ENCODE measurements at places on chromosomes 13 and 19.

GRCh38 chr13:41833201-41833600 is 127.7 kb downstream of the VWA8 start:
- no peak for DNase-seq

- DNase-seq, result no peak
These were observed 5.9 kb upstream of the ZNF254 start for GRCh38 chr19:24081056-24081455.

DNA sequence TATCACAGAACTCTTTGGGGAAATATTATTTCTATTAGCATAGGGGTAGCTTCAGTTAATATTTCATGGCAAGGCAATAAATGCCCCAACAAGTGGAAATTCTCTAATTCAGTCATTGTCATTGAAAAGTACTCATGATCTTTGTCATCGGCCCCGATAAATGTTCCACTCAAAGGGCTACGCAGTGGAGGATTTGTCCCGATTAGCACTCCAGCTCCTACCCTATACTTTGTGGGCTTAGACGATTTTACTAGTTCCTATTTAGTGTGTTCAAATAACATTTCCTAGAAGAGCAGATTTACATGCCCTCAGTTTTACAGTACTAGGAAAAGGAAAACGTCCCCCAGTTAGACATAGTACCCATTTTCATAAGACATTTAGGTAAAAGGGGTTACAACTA is 38.0 kb upstream of the ATP12A start:
- no peak for DNase-seq

GRCh38 chr13:52665325-52665724 is 12.7 kb downstream of the SUGT1 start:
- DNase-seq, result no peak

GRCh38 chr19:4606181-4606580 is 33.1 kb upstream of the TNFAIP8L1 start:
- DNase-seq, result no peak

DNA sequence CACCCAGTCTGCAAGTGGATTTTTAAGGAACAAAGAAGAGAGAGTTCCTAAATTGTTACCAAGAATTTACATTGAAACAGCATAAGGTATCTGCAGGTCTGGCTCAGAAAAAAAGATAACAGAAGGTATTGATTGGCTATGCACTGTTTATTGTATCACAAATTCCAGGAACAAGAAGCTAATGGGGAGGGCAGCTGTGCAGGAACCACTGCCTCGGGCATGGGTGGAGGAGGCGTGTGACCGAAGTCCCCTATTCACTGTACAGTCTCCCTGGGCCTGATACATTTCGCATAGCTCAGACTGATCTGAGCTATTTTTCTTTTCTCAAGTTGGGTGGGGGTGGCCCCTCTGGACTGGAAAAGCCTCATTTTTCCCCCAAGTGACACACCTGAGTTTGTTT is 11.7 kb downstream of the NECTIN2 start:
- DNase-seq, result no peak

- DNase-seq, result no peak
These were observed 16.2 kb downstream of the TEX29 start for GRCh38 chr13:111336666-111337065.

GRCh38 chr19:39110263-39110967 is 15.2 kb upstream of the PAK4 start:
- DNase-seq, result peak; percentile 38

DNA sequence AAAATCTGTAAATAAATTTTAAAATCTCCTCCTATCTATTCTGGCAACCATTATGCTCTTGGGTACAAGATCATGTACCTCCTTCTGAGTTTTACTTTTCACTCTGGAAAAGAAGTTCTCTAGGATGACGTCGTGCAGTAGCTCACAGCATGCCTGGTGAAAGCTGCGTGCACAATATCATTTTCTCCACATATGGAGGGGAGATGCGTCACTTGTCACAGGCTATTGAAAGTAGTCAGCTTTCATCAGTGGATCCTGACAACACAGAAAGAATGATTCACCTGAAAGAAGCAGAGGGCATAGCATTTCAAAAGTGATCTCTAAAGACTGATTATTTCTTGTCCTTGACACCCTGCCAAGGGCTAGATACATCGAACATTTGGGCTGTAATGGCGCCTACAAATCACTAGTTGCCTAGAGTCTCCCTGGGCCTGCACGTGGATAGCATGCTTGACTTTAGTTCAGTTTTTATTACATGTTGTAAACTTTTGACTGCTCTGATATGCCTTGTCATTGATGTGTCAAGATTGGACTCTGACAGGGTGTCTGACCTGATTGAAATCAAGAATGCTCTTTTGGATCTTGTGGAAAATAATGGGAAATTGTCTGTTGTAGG is 1365.6 kb downstream of the OLFM4 start:
- no peak for DNase-seq

- DNase-seq, result peak; percentile 14
These were observed 56.1 kb downstream of the MLLT1 start for GRCh38 chr19:6223461-6224307.

DNA sequence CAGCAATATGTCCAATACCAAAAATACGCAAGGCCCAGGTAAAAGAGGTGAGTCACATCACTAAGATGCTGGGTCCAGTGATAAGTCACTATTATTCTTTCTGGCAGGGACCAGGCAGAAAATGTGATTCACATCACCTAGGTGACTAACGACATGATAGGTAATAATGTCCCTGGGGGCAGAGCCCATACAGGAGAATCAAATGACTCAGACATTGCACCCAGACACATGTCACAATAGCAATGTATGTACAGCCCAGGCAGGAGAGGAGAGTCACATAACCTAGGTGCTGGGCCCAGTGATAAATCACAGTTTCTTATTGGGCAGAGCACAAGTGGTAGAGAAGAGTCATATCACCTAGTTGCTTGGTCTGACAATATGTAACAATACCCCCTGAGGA is 28.9 kb upstream of the ZNF729 start:
- DNase-seq, result no peak

- peak; percentile 69 for DNase-seq
These were observed 1344.6 kb downstream of the OLFM4 start for GRCh38 chr13:54373211-54373610.

- DNase-seq, result no peak
These were observed 2.9 kb downstream of the CD37 start for GRCh38 chr19:49338023-49338677.

DNA sequence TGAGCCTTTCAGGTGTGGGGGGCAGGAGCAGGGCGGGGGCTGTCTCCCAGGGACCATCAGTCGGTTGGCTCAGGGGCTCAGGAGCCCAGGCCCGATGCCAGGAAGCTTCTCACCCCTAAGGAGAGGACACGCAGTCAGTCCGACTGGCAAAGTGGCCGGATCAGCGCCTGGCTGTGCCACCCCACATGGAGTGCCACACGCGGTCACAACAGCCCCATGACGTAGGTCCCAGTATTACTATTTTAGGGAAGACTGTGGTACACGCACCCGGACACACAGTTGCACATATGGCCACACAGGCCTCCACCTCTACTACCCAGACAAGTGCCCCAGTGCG is 29.3 kb upstream of the GRTP1 start:
- no peak for DNase-seq

DNA sequence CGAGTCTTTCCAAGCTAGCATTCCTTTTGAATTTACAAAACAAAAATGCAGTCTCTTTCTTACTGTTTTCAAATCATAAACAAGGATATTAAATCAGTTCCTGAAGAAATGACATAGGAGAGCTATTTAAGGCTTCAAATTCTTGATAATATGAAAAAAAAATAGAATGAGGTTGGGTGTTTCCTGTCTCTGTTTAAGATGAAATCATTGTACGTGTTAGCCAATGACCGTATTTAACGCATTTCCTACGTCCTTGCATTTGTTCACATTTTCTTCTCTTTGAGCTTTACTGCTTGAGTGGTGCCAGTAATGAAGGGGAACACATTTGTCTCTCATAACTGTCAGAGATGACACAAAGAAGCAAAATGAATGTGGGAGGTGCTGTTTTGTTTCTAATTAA is 821.3 kb downstream of the DIAPH3 start:
- DNase-seq, result no peak

GRCh38 chr13:106678646-106679418 is 110.9 kb upstream of the ARGLU1 start:
- no peak for DNase-seq

DNA sequence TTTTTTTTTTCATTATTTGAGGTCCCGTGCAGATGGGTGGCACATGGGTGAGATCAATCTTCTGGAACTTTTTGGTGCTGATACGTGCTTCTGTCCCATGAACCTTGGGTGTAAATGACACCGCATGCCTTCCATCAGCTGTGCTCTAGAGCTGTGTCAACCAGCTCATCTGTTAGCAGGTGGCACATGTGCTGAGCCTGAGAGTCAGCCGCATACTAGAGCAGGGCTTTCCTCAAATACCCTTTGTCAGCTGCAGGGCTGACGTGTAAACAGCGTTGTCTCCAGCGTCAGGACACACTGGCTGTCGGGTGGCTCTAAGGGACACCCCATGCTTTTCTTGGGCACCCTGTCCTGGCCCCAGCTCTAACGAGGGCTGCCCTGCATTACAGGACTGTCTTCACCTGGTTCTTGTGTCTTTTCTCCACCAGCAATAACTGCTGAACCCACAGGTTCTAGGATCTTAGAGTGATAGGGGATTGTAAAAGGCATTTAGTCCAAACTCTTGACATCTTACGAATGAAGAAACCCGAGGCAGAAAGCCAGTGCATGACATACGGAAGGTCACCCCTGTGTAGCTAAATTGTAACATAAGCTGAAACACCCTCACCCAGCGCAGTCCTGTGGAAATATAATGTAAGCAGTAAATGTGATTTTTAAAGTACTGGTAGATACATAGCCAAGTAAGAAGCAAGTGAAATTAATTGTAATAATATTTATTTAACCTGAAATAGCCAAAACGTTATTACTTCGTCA is 119.5 kb downstream of the LRCH1 start:
- DNase-seq, result no peak

DNA sequence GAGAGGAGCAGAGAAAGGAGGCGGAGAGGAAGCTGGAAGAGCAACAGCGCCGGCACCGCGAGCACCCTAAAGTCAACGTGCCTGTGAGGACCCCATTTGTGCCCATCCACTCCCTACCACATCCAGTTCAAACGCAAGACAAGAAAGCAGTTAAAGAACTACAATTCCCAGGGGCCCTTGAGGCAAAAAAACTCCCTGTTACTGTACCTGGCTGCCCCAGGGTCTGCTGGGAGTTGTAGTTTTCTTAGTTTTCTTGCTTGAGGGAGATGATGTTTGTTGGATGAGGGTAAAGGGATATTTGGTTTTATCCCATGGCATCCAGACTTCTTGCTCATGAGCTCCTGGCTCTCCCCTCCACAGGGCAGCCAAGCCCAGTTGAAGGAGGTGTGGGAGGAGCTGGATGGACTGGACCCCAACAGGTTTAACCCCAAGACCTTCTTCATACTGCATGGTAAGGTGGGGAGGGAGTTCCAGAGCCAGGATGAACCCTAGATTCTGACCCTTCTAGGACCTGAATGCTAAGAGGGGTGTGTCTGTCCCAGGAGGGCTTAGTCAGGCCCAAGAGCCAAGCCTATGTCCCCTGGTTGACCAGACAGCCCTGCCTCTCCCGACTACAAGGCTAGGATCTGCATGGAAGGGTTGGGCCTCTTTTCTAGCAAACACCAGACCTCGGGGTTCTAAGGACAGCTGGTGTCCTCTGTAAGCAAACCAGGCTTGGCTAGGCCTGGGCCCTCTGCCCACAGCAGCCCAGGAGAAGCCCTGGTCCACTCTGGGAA is 13.2 kb downstream of the NUCB1 start:
- DNase-seq, result peak; percentile 9

- DNase-seq, result no peak
These were observed 17.7 kb downstream of the POLRMT start for GRCh38 chr19:615619-616018.

DNA sequence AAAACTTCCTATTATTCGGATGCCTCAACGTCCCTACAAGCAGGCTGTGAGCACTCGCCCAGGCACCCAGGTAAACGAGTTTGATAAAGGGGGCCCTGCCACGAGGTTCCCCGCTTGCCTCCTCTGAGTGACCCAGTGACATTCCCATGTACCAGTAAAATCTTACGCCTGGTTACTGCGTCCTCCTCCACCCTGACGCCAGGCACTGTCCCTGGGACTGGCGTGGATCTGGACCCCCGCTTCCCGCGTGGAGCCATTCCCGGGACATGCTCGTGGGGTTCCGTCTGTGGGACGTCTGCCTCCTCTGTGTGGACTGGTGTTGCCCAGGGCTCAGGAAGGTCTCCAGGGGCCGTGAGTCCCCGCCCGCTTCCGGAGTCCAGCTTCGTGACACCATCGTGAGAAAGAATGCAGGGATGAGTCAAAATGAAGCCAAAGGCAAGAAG is 407 bp upstream of the ZNF550 start:
- no peak for DNase-seq

- no peak for DNase-seq
These were observed at the start of gene F10 for GRCh38 chr13:113122550-113123225. Gene F10 (plus strand): TSS chr13:113122799. CDS start chr13:113122856, 57 bp downstream.

- no peak for DNase-seq
These were observed 375.8 kb upstream of the TSHZ3 start for GRCh38 chr19:31725051-31725450.

DNA sequence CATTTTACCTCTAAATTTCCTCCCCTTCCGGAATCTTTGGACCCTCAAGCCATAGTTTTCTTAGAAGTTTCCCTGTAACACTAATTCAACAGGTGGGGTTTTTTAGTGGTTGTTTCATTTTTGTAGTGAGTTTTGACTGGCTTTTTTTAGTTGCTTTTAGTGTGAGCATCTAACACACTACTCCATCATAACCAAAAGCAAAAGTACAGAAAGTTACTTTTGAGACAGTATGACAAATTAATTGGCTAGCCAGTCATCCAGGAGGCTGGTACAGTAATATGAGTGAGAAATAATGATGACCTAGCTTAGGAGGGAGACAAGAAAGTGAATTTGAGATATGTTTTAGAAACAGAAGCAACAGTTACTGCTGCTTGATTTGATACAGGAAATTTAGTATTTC is 71.5 kb downstream of the DNAJC15 start:
- no peak for DNase-seq

- peak; percentile 49 for DNase-seq
These were observed 6.4 kb upstream of the PDE4C start for GRCh38 chr19:18232540-18233223.

GRCh38 chr19:52941941-52942385 is 18.7 kb upstream of the ZNF888 start:
- DNase-seq, result no peak

DNA sequence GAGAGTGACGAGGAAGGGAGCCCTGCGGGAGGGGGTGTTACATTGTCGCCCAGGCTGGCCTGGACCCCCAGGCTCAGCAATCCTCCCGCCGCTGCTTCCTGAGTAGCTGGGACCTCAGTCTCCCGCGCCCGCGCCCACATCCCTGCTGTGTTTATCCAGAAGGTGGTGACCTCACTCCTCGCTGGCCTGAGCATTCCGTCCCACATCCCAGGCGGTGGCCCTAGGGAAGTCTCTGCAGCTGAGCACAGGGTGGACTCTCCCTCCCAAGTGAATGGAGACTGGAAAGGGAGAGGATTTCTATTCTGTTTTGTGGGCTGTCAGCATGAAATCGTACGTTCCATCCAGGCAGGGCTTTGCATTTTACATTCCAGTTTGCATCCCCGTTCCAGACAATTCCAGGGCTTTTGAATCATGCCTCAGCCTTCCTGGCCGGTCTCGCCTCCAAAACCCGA is 401 bp upstream of the ZNF765 start:
- no peak for DNase-seq

GRCh38 chr19:49855676-49856573 is 5.0 kb downstream of the PTOV1 start:
- no peak for DNase-seq
